Skeletal muscle cell (primary cell): ENCODE measurements at places on chromosomes 6 and 20.
A peak's percentile ranks its signal among the peaks of the same experiment; 100 is the strongest.

GRCh38 chr20:50820515-50821256 is 25.8 kb downstream of the BCAS4 start:
- DNase-seq, result no peak

GRCh38 chr6:150032598-150032997 is 7.3 kb upstream of the RAET1L start:
- DNase-seq, result no peak

GRCh38 chr6:155177363-155177961 is 86.4 kb upstream of the CLDN20 start:
- DNase-seq, result no peak

GRCh38 chr6:101402622-101403031 is 9.1 kb downstream of the GRIK2 start:
- no peak for DNase-seq

- no peak for DNase-seq
These were observed 73.9 kb upstream of the NRSN1 start for GRCh38 chr6:24051942-24052589.

DNA sequence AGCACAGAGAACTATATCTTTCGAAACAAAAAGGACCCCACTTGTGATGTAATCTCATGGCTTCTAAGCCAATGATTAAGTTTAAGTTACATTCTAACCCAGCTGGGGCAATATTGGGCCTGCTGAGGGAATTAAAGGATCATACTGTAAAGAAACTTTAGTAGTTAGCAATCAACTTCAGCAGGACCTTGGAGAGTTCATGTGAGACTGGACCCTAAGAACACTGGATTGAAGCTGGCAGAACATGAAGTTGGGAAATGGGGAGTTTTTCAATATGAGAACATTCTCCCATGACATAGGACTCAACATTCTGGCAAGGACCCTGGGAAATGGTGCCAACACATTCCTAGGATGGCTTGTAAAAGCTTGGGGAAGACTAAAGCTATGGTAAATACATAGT is 516.2 kb downstream of the PKHD1 start:
- DNase-seq, result no peak

DNA sequence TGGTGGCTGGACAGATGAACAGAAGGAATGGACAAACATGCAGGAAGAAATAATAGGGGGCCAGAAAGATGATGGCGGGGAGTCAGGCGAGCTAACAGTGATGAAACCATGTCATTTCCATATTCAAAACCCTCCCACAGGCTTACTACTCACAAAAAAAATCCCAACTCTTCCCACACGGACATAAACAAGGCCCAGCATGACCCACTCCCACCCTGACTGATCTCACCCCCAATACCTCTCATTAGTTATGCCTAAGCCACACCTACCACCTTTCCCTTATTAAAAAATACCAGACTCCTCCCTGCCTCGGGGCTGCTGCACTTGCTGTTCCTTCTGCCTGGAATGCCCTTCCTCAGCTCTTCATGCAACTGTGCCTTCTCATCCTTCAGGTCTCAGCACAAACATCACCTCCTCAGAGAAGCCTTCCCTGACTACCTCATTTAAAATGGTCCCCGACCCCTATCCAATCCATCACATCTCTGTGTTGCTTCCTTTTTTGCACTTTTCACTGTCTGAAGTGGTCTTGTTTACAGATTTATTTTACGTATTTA is 145.8 kb downstream of the PREX1 start:
- no peak for DNase-seq

GRCh38 chr20:59617221-59617620 is 12.9 kb downstream of the PHACTR3 start:
- no peak for DNase-seq

- DNase-seq, result no peak
These were observed 208.2 kb downstream of the COL12A1 start for GRCh38 chr6:74997646-74998045.

DNA sequence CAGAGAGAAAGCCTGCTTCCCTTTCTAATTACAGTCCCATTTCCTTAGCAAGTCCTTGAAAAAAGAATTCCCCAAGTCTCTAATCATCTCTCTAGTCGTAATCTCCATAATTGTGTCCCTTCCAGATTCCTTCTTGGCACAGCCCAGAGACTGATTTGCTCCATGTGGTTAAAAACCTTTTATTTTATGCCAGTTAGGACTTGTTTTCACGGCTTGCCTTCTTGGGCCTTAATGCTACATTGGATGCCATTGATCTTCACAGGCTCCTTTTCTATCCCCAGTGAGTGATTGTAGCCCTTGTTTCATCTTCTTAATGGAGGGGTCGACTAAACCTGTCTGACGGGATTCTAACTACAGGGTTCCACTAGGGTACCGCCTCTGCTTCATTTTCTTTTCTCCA is 650.6 kb upstream of the ARID1B start:
- DNase-seq, result no peak

DNA sequence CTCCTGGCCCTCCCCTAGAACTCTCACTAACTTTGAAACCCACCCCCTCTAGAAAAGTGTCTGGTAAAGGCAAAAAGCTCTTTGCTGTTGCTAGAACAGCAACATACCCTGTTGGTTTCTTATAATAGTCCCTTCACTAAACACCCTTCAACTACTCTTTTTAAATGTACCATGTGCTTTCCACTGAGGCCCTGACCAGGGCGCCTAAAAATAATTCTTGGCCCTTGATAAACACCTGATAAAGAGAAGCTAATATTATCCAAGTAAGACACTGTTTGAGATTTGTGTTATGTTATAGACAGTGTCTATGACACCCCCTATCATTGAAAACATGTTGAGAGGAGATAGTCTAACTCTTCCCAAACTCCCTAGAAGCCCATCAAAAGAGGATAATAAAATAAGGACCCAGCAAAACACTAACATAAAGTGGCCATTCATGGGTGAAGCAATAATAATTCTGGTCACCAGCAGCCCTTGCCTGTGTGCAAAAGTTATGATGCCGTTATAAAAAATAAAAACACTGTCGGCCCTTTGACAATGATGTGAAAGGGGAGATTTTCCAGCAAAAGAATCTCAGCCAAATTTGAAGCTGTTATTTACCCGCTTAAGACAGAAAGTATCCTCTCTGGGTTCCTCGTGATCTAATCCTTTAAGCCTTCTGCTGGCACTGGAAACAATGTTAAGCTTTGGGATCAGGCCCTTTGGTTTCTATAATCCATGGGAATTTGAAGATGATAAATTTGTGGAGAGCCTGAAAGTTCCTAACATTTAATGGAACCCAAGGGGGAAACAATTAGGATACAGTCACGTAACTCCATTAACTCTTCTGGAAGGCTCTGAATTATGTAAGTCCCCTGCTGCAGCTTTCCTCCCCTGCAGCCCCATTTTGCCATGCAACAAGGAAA is 122.6 kb upstream of the PLCB4 start:
- DNase-seq, result peak; percentile 23

DNA sequence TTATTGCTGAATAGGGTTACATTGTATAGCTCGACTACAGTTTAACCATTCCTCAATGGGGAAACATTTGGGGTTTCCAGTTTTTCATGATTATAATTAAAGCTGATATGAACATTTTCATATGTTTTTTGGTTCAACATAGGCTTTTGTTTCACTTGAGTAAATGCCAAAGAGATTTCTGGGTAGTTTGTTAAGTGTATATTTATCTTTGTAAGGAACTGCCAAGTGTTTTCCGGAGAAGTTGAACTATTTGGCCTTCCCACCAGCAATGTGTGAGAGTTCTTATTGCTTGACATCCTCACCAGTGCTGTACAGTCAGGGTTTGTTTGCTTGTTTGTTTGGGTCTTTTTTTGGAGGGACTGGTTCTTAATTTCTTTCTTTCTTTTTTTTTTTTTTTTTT is 83.7 kb upstream of the RALY start:
- DNase-seq, result no peak

- no peak for DNase-seq
These were observed 46.6 kb downstream of the AGPAT4 start for GRCh38 chr6:161227004-161227960.

DNA sequence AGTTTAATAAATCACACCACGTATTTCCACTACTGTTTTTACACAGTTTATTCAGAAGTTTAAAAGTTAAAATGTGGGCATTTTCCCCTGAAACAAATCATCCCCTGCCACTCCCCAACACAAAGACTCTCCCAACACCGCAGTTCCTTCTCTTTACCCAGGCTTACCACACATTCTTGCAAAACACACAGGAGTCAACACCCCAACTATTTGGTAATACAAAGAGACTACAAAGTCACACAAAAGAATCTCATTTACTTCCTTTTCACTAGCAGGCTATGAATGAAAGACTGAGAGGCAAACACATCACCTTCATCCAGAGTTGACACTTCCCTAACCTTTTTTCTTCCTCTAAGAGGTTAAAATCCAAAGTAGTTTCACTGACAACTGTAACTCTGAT is 51.1 kb downstream of the KCTD20 start:
- DNase-seq, result no peak

GRCh38 chr6:104566411-104566810 is 293.3 kb downstream of the HACE1 start:
- DNase-seq, result peak; percentile 39

DNA sequence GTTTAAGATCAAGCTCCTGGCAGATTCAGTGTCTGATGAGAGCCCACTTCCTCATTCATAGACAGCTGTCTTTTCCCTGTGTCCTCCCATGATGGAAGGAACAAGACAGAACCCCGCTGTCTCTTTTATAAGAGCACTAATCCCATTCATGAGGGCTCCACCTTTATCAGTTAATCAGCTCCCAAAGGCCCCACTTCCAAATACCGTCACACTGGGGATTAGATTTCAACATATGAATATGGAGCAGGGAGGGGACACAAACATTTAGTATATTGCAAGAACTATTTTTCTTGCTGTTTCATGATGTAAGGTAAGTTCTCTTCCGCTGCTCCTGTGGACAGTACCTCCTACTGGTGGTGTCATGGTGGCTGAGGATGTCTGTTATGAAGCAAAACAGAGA is 158.3 kb upstream of the IRAK1BP1 start:
- DNase-seq, result no peak

GRCh38 chr6:148138573-148138972 is 204.1 kb upstream of the SASH1 start:
- no peak for DNase-seq

DNA sequence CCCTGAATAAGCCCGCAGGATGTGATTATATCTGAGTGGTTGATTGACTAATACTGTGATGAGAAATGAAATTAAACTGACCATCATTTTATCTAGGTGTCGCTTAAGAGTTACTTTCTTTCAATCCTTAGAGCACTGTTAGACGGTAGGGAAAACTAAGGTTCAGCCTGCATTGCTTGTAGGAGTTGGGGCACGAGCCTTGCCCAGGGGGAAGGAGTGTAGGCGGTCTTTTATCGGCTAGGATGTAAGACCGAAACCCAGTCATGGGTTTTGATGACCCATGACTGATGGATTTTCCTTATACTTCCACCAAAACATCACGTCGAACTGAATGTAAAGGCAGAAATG is 392 bp upstream of the TASP1 start:
- DNase-seq, result no peak

DNA sequence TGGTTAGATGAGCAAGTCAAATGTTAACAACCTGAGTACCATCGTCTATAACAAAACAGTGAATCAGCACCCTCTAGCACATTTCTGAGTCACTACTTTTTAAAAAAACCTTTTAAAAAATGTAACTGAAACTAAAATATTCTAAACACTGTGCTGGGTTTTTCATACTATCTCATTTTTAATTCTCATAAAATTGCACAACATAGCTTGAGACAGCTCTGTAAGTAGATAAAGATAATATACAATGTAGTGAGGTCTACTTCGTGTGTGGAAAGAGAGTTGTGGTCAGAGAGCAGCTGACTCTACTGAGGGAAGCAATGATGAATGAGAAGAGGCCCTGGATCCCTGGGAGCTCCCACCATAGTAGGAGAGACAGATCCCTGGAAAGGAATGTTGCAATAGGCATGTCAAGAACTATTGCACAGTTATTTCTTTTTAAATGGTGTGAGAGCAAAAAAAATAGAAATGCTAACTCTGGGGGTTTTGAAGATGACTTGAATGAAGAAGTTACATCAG is 13.6 kb upstream of the CALHM6 start:
- DNase-seq, result peak; percentile 97
